Myometrial cell (primary cell): ENCODE measurements at places on chromosomes 4 and X. TPM values are rescaled to one million over a fixed set of nuclear protein-coding genes. Genes with fewer than 3 reads are reported as not detected.

The KLKB1 gene
- not detected in 2 replicates for total RNA-seq

The NEUROG2 gene
- not detected in 2 replicates for total RNA-seq

The PPM1K gene
- 15.1 and 19.0 TPM in 2 replicates for total RNA-seq

The PPP2R2C gene
- not detected in 2 replicates for total RNA-seq

The PF4V1 gene
- 1.6 TPM in 1 of 2 replicates, not detected in the other for total RNA-seq

The UFSP2 gene
- total RNA-seq = 39.5 and 41.1 TPM in 2 replicates

The ZMAT1 gene
- under 0.01 TPM in 1 of 2 replicates, not detected in the other for total RNA-seq

The FGF13 gene
- not detected in 2 replicates for total RNA-seq

The DGKK gene
- total RNA-seq = not detected in 2 replicates

The GLUD2 gene
- 0.29 and 0.53 TPM in 2 replicates for total RNA-seq

The PLP1 gene
- total RNA-seq = 1.8 TPM in 1 of 2 replicates, not detected in the other

The SSX3 gene
- not detected in 2 replicates for total RNA-seq

The DNAAF6 gene
- total RNA-seq = not detected in 2 replicates

The TCEAL9 gene
- 73.2 and 117 TPM in 2 replicates for total RNA-seq

The GAGE12E gene
- total RNA-seq = not detected in 2 replicates
